ENCODE measurements at places on chromosomes 7 and 10.

DNA sequence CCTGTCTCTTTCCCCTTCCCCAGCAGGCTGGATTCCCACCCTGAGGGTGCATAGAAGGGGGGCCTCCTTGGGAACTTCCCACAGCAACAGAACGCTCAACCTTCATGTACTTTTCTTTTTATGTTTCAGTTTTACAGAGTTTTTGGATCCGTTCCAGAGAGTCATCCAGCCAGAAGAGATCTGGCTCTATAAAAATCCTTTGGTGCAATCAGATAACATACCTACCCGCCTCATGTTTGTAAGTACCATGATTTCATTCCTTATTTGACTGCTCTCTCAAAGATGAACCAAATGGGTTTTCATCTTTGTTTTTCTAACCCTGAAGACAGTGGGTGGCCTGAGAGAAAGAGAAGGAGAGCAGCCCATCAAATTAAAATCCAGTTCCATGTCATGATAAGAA, 46.7 kb downstream of the PLPP4 start:
- DNase-seq, result no peak

DNA sequence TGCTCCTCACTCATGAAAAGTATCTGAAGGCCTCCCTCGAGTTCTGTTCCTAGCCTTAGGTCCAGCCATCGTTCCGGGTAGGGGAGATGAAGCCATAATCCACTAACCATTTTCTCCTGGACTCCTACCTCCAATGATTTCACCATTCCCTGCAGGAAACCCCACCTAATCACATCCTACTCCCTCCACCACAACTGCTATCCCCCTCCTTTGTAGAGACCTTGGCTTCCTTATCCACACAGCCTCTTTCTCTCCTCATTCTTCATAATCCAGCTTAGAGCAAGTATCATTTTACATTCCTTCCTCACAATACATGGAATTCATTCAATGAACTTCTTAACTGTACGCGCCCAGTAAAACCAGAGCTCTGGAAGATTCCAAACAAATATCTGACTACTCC, 18.7 kb downstream of the HNRNPF start:
- no peak for DNase-seq

DNA sequence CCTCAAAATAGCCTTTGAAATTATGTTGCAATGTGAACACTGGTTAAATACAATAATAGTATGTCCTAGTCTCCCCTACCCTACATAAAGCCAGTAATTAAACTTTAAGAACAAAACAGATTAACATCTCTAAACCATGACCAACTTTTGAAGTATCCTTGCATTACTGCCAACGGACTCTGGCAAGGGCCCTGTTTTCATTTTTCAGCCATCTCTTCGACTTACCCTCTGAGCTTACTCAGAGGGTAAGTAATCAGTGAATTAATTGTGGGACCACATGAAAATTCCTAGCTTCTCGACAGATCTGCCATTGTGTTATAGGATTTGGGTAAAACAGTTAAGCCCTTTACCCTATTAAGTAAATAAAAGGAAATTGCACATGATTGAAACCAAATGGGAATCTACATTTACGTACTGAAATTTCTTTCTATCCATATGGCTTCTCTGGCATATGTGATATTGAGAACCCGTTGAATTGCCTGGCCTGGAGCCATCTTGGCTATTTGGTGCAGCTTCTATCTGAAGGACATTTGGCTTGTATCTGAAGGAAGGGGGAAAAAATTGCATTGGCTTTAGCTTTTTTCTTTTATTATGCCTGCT, 39.6 kb downstream of the DYNC1I1 start:
- DNase-seq, result no peak

DNA sequence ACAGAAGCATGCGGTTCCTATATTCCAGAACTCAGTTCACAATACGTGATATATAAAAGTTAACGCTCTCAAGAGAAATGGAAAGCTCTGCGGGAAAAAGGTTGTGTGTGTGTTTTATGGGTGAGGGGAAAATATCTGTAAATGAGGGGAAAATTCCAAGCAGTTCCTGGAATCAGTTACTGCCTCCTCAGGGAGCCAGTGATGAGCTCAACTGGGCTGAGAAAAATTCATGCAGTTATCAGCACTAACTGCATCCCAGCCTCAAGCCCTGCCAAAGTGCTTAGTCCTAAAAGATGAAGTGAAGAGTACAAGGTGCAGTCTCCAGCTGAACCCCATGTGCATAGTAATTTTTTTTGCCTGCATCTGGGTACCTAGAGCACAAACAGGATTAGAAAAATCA, 191.9 kb downstream of the CDK14 start:
- no peak for DNase-seq

- no peak for DNase-seq
Measured at GRCh38 chr7:114627231-114627630, 212.6 kb downstream of the FOXP2 start.

- DNase-seq, result no peak
Measured at GRCh38 chr7:37149051-37149772, 299.5 kb downstream of the ELMO1 start.

All from stimulated activated CD8-positive, alpha-beta memory T cell treated with anti-CD3 and anti-CD28 coated beads, Interleukin-7, amount 100 ng/mL, for 24 hours (primary cell).